Left colon (tissue), 2 donors: ENCODE measurements at places on chromosomes 2 and 18. TPM values are rescaled to one million over a fixed set of nuclear protein-coding genes. Genes with fewer than 3 reads are reported as not detected.

GRCh38 chr18:44759925-44760342 is 79.2 kb downstream of the SETBP1 start:
- DNase-seq, result no peak

- no peak for DNase-seq
These were observed 60.3 kb upstream of the SP3 start for GRCh38 chr2:174025271-174026121.

The OTOS gene
- total RNA-seq, result not detected

GRCh38 chr2:39300044-39300978 is 56.5 kb upstream of the CDKL4 start:
- DNase-seq, result no peak

DNA sequence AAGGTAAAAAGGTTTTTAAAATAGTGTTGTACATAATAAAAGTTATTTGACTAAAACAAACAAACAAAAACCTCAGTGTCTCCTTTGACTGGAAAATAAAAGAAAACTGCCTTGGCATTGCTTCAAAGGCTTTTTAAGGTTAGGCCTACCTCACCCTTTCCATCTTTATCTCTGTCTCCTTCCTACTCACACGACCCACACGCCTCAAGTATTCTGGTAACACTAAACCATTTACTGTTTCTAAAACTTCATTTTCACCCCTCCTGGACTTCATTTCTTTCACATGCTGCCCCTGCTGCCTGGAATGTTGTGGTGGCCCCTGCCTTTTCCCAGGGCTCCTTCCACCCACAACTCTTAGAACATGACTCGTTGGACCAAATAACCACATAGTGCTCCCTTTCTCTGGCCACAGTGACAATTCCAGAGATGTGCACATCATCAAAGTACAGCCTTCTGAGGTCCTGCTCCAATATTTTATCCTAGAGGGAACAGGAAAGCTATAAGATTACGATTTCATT is 54.0 kb downstream of the ERBB4 start:
- DNase-seq, result no peak

GRCh38 chr2:110105608-110106467 is 9.8 kb downstream of the MALL start:
- peak; percentile 90 for DNase-seq

GRCh38 chr2:10136101-10136934 is 13.8 kb downstream of the RRM2 start:
- no peak for DNase-seq

DNA sequence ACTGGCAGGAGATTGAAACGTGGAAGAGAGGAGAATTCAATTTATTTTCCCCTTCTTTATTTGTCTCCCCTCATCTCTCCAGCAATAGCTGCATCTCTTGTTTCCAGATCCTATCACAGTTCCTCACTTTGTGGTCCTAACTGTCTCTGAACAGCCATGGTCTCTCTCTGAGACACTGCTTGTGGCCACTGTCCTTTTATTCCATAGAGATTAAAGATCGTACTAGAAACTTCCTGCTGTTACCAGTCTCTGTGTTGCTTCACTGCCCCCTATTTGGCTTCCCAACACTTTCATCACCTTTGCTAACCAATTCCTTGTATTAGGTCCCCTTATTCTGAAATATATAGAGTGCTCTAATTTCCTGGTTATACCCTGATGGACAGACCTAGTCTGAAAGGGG is 48.9 kb upstream of the CAVIN2 start:
- DNase-seq, result no peak

The HRH4 gene
- 0.12 TPM for total RNA-seq

The QPCT gene
- 7.9 TPM for total RNA-seq

DNA sequence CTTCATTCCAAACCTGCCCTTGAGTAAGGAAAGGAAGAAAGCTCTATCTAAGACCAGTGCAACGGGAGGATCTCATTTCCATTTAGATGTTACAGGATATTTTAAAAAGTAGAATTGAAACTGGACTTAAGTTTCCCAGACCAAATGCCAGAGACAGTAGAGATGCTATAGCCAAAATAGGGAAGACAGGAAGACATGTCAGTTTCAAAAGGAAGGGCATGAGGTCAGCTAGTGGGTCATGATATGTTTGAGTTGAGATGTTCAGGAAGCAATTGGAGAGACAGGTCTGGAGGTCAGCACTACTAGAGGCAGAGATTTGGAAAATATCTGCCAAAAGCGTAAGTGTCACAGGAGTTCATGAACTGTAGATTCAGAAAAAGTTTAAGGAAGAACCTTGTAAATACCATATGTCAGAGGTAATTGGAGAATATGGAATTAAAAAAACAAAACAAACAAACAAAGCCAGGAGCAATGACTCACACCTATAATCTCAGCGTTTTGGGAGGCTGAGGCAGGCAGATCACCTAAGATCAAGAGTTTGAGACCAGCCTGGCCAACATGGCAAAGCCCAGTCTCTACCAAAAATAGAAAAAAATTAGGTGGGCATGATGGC is 50.8 kb downstream of the EPHA4 start:
- no peak for DNase-seq
